ENCODE measurements at places on chromosomes 16 and 17.
A peak's percentile ranks its signal among the peaks of the same experiment; 100 is the strongest.

GRCh38 chr17:19494961-19495806 is 38.5 kb upstream of the SLC47A1 start:
- DNase-seq, result no peak

DNA sequence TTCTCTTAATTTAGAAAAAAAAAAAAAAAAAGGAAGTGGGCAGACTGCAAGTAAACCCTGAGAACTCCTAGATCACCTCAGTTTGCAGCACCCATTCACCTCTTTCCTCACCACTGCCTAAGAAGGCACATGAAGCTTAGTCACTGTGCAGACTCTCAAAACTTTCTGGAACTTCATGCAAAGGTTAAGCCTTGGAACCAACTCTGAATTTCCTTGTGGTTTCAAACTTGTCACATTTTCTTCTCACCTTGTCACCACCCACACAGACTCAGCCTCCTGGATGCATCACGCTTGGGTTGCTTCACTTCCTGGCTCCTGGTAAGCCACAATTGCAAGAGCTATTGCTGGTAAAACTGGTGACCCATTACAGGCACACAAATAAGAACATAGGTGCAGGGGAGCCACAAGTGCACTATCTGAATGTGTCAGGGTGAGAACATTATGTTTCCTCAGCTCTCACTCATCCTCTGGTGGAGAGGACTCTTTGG is 15.0 kb upstream of the CPD start:
- no peak for DNase-seq

DNA sequence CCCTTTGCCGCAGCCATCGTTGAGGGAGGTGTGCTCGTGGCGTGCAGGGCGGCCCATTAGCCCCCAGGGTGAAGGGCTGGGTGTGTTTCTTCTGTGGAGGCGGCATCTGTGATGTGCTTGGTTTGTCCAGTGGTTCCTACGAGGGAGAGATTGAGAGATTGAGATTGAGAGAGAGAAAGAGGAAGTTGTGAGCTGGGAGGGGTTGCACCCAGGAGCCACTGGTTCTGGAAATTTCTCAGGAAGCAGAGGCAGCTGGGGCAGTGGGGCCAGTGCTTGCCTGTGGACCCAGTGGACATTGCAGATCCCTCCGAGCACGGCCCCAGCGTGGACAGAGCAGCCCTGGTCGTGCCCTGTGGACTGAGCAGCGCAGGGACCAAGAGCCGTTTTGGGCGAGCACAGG is 72.0 kb upstream of the ZNF750 start:
- DNase-seq, result no peak

DNA sequence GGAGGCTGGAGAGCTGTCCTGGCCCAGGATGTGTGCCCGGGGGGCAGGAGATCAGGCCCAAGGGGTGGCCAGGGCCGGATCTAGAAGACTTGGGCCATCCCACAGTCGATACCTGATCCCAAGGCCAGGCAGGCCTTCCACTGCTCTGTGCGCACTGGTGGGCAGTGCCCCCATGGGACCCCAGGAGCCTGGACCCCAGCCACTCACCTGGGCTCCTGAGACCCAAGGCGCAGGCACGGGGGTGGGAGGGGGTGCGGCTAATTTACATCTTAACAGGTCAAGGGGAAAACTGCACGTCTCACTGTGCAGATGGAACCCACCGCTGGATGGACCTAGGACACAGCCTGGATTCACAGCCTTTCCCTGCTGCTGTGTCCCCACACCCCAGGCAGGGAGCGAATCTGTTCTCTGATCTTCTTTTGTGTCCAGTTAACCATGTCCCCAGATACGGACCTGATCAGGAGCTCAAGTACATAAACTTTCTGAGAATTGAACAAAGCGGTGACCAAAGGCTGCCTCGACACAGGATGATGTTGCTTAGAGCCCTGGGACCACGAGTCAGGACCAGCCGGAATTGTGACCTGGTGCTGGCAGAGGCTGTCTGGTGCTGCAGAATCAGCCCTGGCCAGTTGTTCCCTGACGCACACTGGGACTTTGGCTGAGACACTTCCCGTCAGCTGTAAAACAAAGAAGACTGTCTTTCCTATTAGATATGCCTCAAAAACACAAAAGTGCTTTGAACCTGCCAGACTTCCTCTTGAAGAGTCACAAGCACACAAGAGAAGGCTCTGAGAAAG is 60.6 kb downstream of the TNFRSF13B start:
- DNase-seq, result no peak

GRCh38 chr17:40541873-40542557 is 23.3 kb downstream of the CCR7 start:
- DNase-seq, result no peak

- no peak for DNase-seq
Observed at GRCh38 chr17:27366437-27366836, 72.5 kb downstream of the WSB1 start.

DNA sequence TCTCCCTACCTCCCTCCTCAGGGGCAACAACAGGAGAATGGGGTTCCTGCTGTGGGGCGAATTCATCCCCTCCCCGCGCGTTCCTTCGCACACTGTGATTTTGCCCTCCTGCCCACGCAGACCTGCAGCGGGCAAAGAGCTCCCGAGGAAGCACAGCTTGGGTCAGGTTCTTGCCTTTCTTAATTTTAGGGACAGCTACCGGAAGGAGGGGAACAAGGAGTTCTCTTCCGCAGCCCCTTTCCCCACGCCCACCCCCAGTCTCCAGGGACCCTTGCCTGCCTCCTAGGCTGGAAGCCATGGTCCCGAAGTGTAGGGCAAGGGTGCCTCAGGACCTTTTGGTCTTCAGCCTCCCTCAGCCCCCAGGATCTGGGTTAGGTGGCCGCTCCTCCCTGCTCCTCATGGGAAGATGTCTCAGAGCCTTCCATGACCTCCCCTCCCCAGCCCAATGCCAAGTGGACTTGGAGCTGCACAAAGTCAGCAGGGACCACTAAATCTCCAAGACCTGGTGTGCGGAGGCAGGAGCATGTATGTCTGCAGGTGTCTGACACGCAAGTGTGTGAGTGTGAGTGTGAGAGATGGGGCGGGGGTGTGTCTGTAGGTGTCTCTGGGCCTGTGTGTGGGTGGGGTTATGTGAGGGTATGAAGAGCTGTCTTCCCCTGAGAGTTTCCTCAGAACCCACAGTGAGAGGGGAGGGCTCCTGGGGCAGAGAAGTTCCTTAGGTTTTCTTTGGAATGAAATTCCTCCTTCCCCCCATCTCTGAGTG is 5.9 kb upstream of the LASP1NB start:
- no peak for DNase-seq

DNA sequence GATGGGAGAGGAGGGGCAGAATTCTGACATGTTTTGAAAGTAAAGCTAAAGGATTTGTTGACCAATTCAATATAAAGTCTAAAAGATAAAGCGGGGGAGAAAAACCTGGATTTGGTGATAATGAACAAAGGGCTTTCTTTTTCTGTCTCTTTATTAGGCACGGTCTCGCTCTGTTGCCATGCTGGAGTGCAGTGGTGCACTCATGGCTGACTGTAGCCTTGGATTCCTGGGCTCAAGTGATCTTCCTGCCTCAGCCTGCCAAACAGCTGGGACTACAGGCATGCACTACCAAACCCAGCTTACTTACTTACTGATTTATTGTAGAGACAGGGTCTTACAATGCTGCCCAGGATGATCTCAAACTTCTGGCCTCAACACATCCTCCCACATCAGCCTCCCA is 7.5 kb downstream of the CDR2 start:
- no peak for DNase-seq

DNA sequence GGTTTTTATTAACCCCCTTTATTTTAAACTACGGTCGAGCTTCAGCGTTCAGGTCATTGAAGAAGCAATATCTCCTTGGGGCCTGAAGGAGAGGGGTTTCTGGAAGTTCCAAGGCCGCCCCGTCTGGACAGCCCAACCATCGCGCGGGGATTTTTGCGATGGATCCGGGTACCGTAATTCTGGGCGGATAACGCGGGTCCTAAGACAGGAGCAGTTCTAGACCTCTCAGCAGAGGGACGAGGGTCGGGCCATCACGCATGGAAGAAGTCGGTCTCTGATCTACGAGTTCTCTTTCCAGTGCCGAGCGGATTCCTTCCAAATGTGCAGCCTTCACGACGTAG is 3.6 kb downstream of the BORCS6 start:
- no peak for DNase-seq

- DNase-seq, result no peak
Observed at GRCh38 chr17:9444687-9445086, 130.9 kb downstream of the STX8 start.

- no peak for DNase-seq
Observed at GRCh38 chr17:71585540-71585939, 535.3 kb upstream of the SOX9 start.

- no peak for DNase-seq
Observed at GRCh38 chr17:46994993-46995392, 15.9 kb upstream of the RPRML start.

GRCh38 chr17:42518755-42519545 is 17.1 kb upstream of the NAGLU start:
- DNase-seq, result peak; percentile 84

- no peak for DNase-seq
Observed at GRCh38 chr16:27324851-27325301, 11.1 kb downstream of the IL4R start.

DNA sequence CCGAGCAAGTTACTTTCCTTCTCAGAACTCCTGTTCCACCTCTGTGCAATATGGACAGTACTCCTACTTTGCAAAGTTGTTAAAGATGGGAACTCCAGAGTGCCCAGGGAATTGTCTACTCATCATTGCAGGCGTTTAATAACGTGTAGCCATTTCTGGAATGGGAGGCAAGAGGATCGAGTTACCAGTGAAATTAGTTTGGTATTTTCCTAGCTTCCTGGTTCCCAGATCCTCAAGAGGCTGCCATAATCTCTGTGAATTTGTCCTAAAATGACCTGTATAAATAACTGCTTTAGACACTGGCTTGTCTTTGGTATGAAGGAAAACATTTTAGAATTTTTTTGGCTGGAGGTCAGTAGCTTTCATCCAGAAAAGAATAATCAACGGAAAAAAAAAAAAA is 27.7 kb downstream of the WWOX start:
- DNase-seq, result no peak

DNA sequence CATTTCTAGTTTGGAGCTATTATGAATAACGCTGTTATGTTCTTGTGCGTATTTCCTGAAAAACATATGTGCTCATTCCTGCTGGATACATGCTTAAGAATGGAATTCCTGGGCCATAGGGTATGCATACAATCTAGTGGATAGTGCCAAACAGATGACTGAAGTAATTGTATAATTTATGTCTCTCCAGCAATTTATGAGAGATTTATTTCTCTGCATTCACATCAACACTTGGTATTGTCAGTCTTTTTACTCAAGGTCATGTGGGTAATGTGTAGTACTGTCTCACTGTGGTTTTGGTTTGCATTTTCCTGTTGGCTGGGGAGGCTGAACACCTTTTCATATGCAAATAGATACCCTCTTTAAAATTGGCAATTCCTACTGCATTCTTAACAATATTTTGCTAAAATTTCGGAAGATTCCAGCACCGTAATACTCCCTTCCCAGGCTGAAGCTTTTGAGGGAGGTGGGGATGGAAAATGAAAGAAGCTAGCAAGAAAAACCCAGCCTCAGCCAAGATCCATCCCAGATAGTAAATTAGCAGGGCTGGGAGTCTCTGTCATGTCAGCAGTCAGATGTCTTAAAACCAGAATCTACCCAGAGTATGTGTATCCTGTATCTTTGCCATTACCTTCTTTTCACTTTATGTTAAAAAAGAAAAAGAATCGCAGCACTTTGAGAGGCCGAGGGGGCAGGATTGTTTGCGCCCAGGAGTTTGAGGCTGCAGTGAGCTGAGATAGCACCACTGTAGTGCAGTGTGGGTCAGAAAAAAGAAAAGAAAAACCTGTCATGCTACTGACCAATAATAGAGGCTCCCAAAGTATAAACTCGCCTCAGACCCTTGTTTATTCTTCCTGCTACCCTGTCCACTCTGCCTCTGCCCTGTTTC is 204.9 kb downstream of the LGALS9B start:
- DNase-seq, result no peak

- no peak for DNase-seq
Observed at GRCh38 chr17:8019166-8019565, 16.8 kb downstream of the GUCY2D start.

- DNase-seq, result no peak
Observed at GRCh38 chr16:85090873-85091521, 21.3 kb downstream of the CIBAR2 start.

- no peak for DNase-seq
Observed at GRCh38 chr17:66520999-66521398, 218.6 kb downstream of the PRKCA start.
